Chondrocyte (in vitro differentiated cells): ENCODE measurements at places on chromosomes 6 and 20.

- peak overlapping the region; percentile 53 for H3K27ac ChIP-seq
- H3K4me1 ChIP-seq, result peaks cover 23% of the 10 kb centered on the region
- DNase-seq, result peak; percentile 68
- no peak overlapping the region for H3K4me3 ChIP-seq
These were observed 32.5 kb downstream of the PLCG1 start for GRCh38 chr20:41169791-41170351.

DNA sequence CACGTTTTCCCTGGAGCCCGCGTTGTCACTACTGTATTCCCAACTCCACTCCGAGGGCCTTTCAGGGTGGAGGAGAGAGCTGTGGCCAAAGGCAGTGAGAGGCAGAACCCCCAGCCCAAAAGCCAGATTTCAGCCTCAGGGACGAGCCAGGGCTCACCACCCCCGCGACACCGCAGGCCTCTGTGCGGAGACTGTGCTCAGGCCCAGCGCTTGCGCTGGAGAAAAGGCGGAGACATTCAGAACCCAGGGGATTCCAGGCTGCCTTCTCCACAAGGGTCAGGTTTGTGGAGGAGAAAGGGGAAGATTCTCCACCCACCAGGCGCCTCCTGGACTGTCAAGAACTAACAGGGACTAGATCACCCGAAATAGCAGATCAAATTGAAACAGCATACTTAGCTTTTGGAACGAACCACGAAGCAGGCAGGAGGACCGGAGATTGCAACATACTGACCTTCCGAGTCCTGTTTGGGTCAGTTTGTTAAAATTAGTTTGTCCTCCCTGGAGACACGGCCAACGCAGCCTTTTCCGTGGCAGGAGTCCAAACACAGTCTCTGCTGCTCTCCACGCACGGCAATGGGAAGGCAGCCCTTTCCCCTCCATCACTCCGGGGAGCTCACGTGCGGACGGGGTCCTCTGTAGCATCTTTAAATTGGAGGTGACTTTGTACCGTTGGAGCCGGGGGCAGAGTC, 14.4 kb downstream of the DLL1 start:
- H3K27me3 ChIP-seq, result peaks cover 24% of the 10 kb centered on the region
- no peaks in the 10 kb centered on the region for H3K36me3 ChIP-seq
- no peak for DNase-seq
- H3K27ac ChIP-seq, result no peak overlapping the region
- H3K4me3 ChIP-seq, result no peak overlapping the region

- no peaks in the 10 kb centered on the region for H3K27me3 ChIP-seq
- H3K36me3 ChIP-seq, result peaks cover 2% of the 10 kb centered on the region
- no peak overlapping the region for H3K4me3 ChIP-seq
- H3K27ac ChIP-seq, result no peak overlapping the region
These were observed 70.6 kb downstream of the NRN1 start for GRCh38 chr6:5936140-5936539.

GRCh38 chr6:163281634-163282033, 132.9 kb upstream of the QKI start:
- H3K36me3 ChIP-seq, result no peaks in the 10 kb centered on the region
- peaks cover 2% of the 10 kb centered on the region for H3K4me1 ChIP-seq
- no peaks in the 10 kb centered on the region for H3K27me3 ChIP-seq
- H3K4me3 ChIP-seq, result no peak overlapping the region

DNA sequence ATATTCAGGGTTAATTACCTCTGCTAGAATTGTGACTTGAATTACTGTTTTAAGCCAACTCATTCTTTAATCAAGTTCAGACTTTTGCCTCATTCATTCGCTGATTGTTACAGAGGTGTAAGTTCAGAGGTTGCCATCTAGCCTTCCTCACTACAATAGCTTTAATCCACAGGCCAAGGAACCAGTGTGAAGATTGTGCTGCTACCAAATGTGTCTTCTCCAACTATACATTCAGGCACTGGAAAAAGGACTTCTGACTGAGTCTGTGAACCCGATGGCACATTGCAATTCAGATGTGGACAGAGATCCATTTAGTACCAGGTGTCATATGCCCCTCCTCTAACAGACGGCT, 111.2 kb upstream of the ADGRF1 start:
- no peak for DNase-seq
- no peaks in the 10 kb centered on the region for H3K36me3 ChIP-seq
- H3K4me3 ChIP-seq, result no peak overlapping the region
- no peaks in the 10 kb centered on the region for H3K4me1 ChIP-seq
- no peak overlapping the region for H3K27ac ChIP-seq

GRCh38 chr6:157245436-157245835, 77.9 kb downstream of the TMEM242 start:
- no peak overlapping the region for H3K27ac ChIP-seq
- peak; percentile 66 for DNase-seq
- H3K36me3 ChIP-seq, result no peaks in the 10 kb centered on the region
- H3K27me3 ChIP-seq, result no peaks in the 10 kb centered on the region

- H3K27ac ChIP-seq, result peak overlapping the region; percentile 98
- H3K4me1 ChIP-seq, result peaks cover 46% of the 10 kb centered on the region
- peak overlapping the region; percentile 93 for H3K4me3 ChIP-seq
- DNase-seq, result no peak
These were observed 381 bp downstream of the MAP3K7 start for GRCh38 chr6:90586546-90586835.

DNA sequence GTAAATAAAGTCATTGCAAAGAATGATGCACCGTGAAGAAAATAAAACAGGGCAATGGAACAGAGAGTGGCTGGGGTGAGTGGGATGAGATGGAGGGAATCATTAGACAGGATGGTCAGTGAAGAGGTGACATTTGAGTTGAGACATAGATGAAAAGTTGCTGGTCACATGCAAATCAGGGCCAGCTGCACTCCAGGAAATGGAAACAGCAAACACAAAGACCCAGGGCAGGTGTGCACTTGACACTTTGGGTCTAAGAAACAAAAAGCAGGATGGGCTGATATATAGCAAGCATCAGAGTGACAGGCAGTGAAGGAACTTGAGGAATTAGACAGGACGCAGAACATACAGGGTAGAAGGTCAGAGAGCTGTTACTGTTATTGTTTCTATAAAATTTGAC, 171.5 kb upstream of the RIPOR2 start:
- H3K4me1 ChIP-seq, result peaks cover 13% of the 10 kb centered on the region
- no peak overlapping the region for H3K27ac ChIP-seq
- no peak overlapping the region for H3K4me3 ChIP-seq
- H3K36me3 ChIP-seq, result peaks cover 19% of the 10 kb centered on the region
- DNase-seq, result no peak

- no peak for DNase-seq
- no peaks in the 10 kb centered on the region for H3K27me3 ChIP-seq
- no peak overlapping the region for H3K27ac ChIP-seq
- no peak overlapping the region for H3K4me3 ChIP-seq
These were observed 929.5 kb downstream of the KIF16B start for GRCh38 chr20:15643713-15644112.

DNA sequence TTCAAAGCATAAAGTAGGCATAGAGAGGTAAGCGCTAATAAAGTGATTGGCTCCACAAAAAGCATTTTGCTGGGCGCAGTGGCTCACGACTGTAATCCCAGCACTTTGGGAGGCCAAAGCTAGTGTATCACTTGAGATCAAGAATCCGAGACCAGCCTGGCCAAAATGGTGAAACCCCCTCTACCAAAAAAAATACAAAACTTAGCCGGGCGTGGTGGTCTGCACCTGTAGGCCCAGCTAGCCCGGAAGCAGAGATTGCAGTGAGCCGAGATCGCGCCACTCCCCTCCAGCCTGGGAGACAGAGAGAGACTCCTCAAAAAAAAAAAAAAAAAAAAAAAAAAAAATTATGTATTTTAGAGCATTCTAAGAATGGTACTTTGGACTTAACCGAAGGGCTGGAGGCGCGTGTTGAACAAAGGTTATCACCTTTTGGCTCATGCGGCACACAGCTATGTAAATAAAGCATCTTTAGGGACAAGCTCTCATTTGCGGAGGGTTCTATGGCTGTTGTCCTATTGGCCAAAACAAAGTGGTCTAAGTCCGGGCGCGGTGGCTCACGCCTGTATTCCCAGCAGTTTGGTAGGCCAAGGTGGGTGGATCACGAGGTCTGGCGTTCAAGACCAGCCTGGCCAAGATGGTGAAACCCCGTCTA, 17.4 kb downstream of the HFE start:
- H3K4me3 ChIP-seq, result peak overlapping the region; percentile 77
- H3K27ac ChIP-seq, result peak overlapping the region; percentile 96
- H3K4me1 ChIP-seq, result peaks cover 27% of the 10 kb centered on the region
- no peaks in the 10 kb centered on the region for H3K36me3 ChIP-seq

GRCh38 chr20:48926821-48927220, 5.3 kb downstream of the ARFGEF2 start:
- no peaks in the 10 kb centered on the region for H3K27me3 ChIP-seq
- no peak overlapping the region for H3K4me3 ChIP-seq
- no peaks in the 10 kb centered on the region for H3K36me3 ChIP-seq
- no peak for DNase-seq
- no peak overlapping the region for H3K27ac ChIP-seq

- peaks cover 13% of the 10 kb centered on the region for H3K36me3 ChIP-seq
- H3K27ac ChIP-seq, result no peak overlapping the region
- no peak for DNase-seq
- peaks cover 87% of the 10 kb centered on the region for H3K27me3 ChIP-seq
- no peak overlapping the region for H3K4me3 ChIP-seq
These were observed 2.7 kb downstream of the SLC32A1 start for GRCh38 chr20:38726804-38727606.

DNA sequence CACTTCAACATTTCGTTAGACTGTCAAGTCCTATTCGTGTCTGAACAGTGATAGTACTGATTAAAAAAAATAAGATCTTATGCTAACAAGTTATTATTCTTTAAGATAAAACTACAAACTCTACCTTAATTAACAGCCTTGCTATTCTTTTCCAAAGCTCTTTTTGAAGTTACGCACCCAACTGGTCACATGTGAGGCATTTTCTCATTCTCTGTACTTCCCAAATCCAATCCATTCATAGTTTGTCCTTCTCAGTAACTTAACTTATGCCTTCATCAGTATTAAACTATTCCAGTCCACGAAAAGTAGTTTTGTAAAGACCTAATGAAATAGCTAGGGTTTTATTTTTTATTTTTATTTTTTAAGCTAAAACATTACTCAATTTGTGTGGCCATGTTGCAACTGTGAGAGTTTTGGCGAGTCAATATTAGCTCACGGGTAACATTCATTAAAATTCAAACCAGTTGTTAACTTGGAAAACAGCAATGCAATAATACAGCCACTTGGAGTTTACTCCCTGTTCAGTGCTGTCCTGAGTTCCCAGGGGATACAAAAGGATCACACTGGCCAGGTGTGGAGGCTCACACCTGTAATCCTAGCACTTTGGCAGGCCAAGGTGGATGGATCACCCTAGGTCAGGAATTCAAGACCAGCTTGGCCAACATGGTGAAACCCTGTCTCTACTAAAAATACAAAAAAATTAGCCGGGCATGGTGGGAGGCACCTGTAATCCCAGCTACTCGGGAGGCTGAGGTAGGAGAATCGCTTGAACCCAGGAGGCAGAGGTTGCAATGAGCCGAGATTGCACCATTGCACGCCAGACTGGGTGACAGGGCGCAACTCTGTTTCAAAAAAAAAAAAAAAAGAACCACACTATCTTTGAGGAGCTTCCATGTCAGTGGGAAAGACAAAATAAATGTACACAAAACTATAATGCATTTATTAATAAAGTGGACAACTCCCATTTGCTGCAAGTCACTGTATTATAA, 27.9 kb upstream of the EEF1A1 start:
- H3K36me3 ChIP-seq, result no peaks in the 10 kb centered on the region
- no peak for DNase-seq
- H3K4me1 ChIP-seq, result peaks cover 7% of the 10 kb centered on the region
- H3K4me3 ChIP-seq, result no peak overlapping the region
- no peak overlapping the region for H3K27ac ChIP-seq
- H3K27me3 ChIP-seq, result no peaks in the 10 kb centered on the region

- H3K4me1 ChIP-seq, result no peaks in the 10 kb centered on the region
- no peak overlapping the region for H3K27ac ChIP-seq
- peaks cover 11% of the 10 kb centered on the region for H3K36me3 ChIP-seq
- H3K27me3 ChIP-seq, result no peaks in the 10 kb centered on the region
- DNase-seq, result no peak
These were observed 42.4 kb upstream of the GNRH2 start for GRCh38 chr20:3000852-3001523.

DNA sequence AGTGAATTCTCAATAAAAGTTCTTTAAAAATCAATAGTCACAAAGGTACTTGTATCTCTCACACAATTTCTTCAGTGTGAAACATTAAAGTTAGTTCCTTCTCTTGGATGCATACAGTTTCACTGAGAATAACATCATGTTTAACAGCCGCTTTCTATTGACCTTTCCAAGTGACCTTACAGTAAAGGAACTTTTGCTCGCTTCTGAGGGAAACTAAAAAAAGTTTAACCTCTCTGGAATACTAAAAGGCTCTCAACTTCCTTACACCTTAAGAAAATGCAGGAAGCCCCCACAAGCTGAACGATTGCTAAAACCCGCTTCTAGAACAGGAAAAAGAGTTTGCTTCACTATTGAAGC, 1.3 kb downstream of the RRAGD start:
- peaks cover 9% of the 10 kb centered on the region for H3K27me3 ChIP-seq
- H3K4me3 ChIP-seq, result peak overlapping the region; percentile 73
- peaks cover 16% of the 10 kb centered on the region for H3K4me1 ChIP-seq
- no peak for DNase-seq
- no peak overlapping the region for H3K27ac ChIP-seq

DNA sequence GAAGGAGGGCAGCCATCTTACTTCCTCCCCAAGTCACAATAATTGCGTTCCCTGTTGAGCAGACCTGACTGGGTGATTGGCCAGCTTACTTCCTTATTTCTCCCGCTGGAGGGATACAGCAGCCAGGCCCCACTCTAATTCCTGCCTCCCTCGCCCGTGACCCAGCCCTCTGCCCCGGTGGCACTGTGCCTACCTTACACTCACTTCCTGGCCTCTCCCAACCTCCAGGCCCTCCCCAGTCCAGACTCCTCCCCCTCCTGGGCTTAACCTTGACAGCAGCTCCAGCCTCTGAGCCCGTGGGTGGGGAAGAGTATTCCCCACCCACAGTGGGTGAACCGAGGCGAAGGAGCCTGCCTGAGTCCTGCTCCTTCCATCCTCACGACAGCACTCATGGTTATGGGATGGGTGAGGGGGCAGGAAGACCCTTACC, 3.0 kb downstream of the BAK1 start:
- H3K36me3 ChIP-seq, result peaks cover 9% of the 10 kb centered on the region
- H3K4me1 ChIP-seq, result peaks cover 22% of the 10 kb centered on the region
- no peak for DNase-seq
- H3K4me3 ChIP-seq, result no peak overlapping the region
- no peaks in the 10 kb centered on the region for H3K27me3 ChIP-seq
- H3K27ac ChIP-seq, result no peak overlapping the region

- H3K36me3 ChIP-seq, result no peaks in the 10 kb centered on the region
- no peak for DNase-seq
- peaks cover 8% of the 10 kb centered on the region for H3K4me1 ChIP-seq
These were observed 296.1 kb downstream of the TENT5A start for GRCh38 chr6:81456416-81456815.
